ENCODE measurements at places on chromosomes 2 and 18.

GRCh38 chr2:31199206-31199605, 18.1 kb downstream of the CAPN14 start:
- DNase-seq, result no peak

GRCh38 chr2:102296449-102296848, 14.9 kb upstream of the IL1RL1 start:
- no peak for DNase-seq

DNA sequence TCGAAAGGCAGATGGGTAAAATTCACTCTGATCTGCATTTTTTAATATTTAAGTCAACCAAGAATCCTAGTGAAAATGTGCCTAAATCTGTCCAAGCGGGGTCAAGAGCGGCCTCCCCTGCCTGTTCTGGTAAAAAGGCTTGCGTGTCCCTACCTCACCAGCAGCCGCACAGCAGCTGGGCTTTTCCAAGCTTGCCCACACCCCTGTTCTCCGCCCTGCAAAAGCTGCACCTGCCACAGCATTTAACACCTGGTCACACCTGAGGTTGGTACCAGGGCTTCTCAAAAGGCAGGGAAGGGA, 25.8 kb upstream of the TMEM182 start:
- no peak for DNase-seq

DNA sequence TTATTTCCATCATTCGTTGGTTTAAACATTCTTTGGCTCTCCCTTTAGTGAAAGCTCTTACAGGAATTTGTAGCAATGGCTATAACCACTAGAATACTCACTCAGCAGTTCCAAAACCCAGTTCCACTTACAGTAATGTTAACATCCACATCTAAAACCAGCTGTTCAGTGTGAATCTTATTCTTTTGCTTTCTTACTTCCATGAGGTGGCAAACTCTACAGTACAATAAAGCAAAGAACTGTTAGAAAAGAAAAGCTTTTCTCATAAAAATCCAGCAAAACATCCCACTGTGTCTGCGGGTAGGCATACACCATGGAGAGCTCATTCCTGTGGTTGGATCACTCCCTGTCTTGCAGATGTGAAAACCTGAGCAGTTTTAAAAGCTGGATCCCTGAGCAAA, 147.1 kb downstream of the ARHGAP28 start:
- DNase-seq, result no peak

DNA sequence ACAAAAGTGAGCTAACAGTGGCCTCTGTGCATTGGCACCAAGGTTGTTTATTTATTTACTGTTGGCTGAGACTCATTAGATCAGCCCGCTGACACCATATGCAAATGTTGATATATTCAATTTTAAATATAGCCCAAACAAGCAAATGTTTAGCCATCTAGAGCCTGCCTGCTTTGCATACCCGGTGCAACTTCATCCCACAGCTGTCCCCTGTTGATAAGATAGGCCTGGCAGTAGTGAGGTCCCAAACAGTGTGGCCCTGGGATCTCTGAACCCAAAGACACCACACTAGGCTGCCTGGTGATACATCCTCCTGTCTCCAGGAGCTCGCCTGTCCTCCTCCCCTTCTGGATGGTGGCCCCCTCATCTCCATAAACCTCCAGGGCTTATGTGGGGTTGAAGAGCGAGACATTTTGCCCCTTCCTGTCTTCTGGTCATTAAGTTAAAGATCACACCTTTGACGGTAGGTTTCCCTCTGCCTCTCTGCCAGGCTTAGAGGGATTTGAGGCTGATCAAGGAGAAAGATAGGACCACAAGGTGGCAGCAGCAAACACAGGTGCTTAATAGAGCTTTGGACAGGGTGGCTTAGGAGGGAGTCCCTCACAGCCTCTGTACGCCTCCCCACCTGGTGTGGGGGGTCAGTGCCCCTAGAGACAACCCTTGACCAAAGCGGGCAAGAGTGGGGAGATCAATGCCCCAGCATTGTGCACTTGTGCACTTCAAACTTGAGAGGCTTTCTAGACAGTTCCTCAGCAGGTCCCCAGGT, 23.7 kb upstream of the MYO5B start:
- peak; percentile 11 for DNase-seq

GRCh38 chr2:106314444-106314843, 120.3 kb upstream of the UXS1 start:
- DNase-seq, result no peak

DNA sequence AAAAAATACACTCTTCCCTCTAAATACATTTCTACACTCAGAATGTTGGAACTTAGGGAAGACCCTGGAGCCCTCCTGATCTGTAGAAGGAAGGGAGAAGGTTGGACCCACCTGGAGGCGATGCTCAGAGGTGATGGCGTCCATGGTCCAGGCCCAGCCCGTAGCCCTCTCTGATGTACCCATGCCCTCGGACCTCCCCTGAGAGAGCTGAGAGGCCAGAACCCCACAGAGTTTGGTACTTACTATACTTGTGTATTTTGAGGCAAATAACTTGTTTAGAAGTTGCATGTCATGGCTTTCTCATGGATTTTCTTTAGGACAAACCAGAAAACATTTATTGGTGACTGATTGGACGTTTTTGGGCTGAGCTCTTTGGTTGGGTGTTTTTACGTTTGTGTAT, 10.5 kb downstream of the CTDP1 start:
- DNase-seq, result no peak

GRCh38 chr2:218829868-218830451, 1.6 kb downstream of the PRKAG3 start:
- no peak for DNase-seq

GRCh38 chr18:62545098-62545497, 22.3 kb downstream of the ZCCHC2 start:
- no peak for DNase-seq

GRCh38 chr2:38380397-38381130, 3.5 kb upstream of the ATL2 start:
- no peak for DNase-seq

DNA sequence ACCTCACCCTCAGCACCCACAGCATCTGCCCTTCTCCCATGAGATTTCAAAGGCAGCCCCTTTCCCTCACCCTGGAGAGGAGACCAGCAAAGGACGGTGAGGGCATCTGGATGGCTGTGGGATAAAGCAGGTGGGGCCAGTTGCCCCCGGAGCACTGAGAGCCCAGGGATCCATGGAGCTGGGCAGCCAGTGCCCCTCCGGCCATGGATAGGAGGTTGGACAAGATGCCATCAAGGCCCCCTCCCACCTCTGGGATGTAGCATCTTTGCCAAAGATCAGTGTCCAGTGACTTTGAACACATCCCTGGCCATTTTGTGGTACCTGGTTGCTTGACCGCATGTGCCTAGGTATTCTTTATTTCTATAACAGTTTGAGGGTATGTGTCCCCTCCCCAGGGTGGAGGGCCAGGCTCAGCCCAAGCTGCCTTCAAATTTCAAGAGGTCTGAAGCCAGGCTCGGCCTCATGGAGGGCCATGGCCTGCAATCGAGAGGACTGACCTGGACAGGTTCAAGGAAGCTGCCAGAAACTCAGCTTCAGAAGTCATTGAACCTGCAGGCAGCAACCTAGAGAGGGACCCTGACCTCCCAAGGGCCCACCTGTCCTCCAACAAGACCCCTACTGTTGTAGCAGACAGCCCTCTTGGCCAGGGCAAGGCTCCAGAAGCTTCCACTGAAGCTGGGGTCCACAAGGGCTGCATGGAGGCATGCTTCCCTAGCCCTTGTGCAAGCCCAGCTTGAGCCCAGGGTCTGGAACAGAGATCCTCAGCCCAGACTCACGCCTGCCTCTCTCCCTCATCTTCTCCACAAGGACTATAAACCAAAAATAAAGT, 55.5 kb upstream of the BIN1 start:
- DNase-seq, result no peak

DNA sequence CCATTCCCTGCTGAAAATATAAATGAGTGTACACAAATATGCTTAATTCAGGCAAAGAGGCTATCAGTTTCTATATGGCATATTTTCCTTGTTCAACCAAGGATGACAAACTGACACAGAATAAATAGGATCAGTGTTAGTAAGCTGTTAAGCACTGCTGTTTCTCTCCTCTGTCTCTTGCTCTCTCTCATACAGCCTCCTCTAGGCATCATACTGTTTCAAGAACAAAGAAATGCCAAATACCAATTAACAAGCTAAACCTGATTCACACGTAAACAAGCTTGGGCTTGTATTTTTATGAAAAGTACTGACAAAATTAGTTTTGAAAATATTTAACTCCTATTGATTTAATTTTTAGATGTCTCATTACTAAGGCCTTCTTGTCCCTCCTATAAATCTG, 1027.2 kb upstream of the ACVR2A start:
- DNase-seq, result no peak

- no peak for DNase-seq
Observed at GRCh38 chr18:36186461-36187192, 670 bp upstream of the MOCOS start.

- peak; percentile 73 for DNase-seq
Observed at GRCh38 chr2:27703638-27704341, 40.1 kb downstream of the SLC4A1AP start.

- DNase-seq, result no peak
Observed at GRCh38 chr2:69538872-69539548, 101.8 kb upstream of the NFU1 start.

DNA sequence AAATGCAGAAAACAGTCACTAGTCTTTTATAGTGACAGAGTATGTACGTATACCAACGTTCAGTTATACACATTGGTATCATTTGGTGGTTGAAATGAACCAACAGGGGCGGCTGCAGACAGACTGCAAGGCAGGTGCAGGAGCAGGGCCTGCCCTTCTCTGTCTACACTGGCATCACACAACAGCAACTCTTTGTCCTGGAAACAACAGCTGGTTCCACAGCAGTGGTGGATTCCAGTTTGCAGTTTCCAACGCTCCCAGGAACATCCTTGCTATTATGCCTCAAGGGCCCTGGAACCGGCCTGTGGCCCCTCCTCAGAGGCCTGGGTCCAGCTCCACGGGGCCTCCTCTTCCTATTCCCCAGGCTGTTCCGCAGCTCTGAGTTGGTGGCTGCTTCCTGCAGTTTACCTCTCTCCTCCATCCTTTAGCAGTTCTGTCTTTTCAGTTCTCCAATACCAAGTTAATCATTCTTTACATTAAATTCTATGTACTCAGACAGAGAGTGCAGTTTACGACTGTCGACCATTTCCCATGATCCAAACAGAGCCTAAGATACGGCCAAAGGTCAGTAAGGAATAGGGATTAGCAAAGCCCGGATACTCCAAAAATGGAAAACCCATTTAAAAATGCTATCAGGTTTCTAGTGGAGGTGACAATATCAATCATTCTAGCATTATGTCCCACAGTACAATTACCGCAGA, 87.8 kb downstream of the NOL10 start:
- no peak for DNase-seq
